Heart left ventricle (tissue), 16 donors: ENCODE measurements at places on chromosomes 1 and 21.

DNA sequence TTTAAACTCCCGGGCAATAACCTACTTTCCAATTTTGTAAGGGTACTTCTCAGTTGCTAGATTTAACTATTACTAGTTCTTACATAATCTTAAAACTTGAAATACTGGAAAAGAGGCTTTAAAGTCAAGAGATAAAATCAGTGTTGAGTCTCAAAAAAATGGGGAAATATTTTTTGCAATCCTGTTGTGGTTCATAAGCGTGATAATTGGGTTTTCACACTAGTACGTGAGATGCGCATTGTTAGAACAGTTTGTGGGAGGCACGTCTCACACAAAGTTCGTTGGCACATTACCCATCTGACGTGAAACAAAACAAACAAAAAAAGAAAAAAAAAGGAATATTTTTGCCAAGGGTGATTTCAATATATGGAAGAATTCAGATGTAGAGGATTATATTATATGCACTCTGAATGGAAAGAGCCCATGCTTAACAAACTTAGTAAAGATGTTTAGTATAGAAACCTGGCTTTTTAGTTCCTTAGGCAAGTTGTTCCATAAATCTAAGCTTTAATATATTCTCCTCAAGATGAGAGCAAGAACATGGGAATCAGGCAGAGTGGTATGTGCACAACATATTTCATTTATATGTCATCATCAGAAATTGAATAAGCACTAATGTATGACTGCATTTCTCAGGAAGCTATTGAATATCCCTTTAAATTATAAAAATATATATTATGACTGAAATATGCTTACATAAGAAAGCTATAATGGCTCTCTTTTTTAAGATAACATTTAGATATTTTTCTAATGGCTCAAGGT lies 73.9 kb upstream of the TNFSF4 start:
- no peak for DNase-seq

DNA sequence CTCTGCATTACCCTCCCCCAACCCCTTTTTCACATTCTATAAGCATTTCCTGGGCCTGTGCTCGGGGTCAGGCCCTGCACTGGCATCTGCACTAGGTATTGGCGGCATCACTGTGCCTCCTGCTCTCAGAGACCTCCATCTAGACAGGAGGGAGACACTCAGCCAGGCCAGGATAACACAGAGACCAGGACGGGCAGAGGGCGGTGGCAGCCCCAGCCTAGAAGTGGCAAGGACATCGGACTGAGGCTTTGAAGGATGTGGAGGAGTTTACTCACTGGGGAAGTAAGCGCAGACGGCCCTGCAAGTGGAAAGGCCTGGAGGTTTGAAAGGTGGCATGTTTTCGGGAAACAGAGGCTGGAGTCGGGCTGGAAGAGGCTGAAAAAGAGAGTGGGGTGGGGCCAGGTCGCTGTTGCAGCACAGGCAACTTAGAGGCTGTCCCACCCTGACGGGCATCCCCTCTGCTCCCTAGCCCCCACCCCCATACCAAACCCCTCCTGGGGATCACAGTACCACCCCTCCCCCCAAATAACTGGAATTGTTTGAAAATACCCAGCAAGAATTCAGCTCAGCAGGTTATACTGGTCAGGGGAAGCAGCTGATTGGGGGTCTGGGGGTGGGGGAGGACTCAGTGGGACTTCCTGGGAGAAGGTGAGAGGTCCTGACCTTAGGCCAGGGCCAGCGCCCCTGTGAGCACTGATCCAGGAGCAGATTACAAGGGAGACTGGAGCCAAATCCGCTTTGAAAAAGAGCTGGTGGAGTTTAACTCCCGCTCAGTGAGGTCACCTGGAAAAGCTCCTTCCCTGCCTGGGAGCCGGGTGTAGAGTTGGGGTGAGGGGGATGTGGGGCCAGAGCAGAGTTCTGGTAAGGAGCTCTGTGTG lies 121.8 kb upstream of the WNT4 start:
- DNase-seq = no peak

GRCh38 chr1:108590957-108591356 lies 31.1 kb downstream of the EEIG2 start:
- DNase-seq = peak; percentile 27

- DNase-seq = no peak
Observed at GRCh38 chr1:150960646-150961045, 14.0 kb downstream of the CERS2 start.

DNA sequence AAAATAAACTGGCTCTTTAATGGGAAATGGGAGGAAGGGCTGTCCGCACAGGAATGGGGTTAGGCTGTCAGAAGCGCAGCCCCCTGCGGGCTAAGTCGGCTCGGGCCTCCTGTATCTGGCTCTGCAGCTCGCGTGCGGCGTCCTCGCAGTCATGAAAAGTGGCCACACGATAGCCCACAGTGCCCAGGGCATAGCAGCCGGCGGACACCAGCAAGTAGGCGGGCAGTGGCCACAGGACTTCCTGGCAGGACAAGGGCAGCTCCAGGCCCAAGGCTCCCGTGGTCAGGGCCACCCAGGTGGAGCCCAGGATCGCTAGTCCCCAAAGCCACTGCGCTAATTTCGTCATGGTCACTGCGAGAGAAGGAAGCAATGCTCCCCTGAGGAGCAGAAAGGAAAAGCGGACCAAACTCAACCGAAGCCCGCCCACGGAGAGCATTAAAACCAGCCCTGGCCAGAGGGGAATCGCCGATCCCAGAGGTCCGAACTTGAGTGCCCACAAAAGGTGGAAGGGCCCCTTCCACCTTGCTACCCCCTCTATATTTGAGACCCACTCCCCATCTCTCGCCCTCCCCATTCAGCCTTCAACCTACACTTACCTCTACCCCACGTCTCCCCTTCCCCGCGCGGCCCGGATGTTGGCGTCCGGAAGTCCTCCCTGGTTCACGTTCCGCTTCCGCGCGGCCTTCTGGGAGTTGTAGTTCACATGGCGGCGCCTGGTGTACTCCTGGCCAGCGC lies at the start of gene DPM3:
Gene DPM3, minus strand, starts transcription at position 637 of the 735 bp plus-strand sequence. Its CDS starts 291 bp downstream, at position 346.
- DNase-seq = peak; percentile 92

DNA sequence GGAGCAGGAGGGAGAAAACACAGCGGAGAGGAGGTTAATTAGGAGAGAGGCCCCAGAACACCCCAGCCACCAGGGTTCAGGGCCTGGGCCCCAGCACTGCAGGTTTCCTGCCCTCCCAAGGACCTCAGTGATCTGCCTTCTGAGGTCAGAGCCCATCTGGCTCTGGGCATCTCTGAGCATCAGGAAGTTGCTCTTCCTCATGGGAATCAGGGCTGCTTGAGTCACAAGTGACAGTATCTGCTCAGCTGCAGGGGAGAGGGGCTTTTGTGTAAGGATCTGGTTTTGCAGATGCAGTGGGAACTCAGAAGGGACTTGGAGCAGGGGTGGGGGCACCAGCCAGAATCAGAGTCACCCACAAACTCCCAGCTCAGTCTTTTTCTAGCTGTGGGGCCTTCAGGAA lies 472.1 kb downstream of the PTPRU start:
- no peak for DNase-seq

DNA sequence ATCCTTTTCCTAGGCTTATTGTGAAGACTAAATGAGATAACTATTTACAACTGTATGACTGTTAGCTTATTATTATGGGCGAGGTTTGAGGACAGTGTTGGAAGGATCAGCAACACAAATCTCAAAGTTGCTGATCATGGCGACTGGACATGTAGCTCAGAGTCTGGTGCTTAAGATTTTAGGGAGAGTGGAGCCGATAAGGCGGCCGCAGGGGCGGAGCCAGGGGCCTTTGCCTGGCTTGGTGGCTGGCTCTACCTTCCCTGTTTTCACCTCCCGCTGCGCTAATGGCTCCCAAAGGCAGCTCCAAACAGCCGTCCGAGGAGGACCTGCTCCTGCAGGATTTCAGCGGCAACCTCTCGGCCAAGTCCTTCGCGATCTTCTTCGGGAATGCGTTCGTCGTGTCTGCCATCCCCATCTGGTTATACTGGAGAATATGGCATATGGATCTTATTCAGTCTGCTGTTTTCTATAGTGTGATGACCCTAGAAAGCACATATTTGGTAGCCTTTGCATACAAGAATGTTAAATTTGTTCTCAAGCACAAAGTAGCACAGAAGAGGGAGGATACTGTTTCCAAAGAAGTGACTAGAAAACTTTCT lies 45.5 kb downstream of the GIPC2 start:
- no peak for DNase-seq

DNA sequence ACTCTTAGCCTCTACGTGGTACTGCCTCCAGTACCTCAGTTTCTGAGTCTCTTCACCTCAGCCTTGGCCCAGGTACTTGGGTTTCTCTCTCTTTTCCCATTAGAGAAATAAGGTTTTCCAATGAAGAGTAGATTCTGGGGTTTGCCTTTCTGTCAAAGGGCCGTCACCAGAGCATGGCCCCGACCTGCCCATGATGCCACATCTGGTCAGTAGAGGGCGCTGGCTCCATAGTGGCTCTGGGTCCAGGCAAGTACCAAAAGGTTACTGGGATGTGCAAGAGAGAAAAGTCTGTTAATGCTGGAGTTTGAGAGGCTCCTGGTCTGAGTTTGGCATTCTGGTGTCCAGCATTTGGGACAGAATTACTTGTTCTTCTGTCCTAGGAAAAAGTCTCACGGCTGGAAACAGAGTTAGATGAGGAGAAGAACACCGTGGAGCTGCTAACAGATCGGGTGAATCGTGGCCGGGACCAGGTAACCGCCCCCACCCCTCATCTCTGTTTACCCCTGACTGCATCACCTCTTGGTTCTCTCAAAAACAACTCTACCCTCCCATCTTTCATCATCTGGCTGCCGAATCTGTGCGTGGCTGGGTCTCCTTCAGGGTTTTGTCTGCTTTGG lies 5.3 kb upstream of the TUFT1 start:
- peak; percentile 81 for DNase-seq

GRCh38 chr1:91697861-91698260 lies 188.1 kb downstream of the TGFBR3 start:
- no peak for DNase-seq

DNA sequence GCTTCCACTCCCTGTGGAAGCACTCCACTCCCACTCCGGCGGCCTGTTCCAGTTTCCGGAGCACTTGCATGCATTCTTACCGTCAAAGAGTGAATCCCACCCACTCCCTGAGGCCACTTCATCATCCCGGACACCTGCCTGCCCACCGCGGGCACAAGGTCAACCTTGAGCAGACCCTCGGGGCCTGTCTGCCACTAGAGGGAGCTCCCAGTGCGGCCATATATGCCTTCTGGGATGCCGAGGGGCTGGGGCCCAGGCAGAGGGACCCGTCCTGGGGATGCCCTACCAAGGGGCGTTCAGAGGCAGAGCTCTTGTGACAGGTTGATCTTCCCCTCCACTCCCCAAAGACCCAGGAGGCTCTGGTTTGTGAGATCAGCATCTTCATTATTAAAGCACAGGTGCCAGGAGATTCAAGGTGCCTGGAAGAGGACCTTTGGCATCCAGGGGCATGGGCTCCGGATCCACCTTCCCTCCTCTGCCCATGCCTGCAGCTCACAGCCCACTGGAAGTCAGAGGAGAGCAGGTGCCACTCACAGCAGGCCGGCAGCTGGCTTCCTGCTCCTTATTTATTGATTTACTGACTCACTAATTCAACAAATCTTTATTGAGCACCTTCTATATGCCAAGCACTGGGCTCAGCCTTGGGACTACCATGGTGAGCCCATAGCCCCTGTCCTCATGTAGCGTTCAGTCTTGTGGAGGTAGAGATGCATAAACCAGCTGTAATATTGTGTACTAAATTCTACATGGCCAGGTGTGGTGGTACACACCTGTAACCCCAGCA lies 47.3 kb downstream of the UBIAD1 start:
- DNase-seq = no peak

DNA sequence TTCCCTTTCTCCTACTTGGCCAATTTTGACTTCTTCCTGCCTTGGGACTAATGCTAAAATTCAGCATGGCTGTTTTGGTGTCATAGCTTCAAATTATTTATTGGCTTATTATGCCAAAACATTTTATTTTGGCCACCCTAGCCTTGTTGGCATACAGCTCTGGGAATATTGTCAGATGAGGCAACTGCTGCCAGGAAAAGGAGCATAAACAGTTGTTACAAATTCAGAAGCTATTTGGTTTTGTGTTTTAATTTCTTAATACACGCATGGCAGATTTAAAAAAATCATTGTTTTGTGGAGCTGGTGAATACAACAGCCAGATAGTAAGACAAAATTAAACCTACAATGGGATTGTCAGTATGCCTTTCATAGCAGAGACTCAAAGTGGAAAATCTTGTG lies 66.8 kb upstream of the BCL10 start:
- no peak for DNase-seq

DNA sequence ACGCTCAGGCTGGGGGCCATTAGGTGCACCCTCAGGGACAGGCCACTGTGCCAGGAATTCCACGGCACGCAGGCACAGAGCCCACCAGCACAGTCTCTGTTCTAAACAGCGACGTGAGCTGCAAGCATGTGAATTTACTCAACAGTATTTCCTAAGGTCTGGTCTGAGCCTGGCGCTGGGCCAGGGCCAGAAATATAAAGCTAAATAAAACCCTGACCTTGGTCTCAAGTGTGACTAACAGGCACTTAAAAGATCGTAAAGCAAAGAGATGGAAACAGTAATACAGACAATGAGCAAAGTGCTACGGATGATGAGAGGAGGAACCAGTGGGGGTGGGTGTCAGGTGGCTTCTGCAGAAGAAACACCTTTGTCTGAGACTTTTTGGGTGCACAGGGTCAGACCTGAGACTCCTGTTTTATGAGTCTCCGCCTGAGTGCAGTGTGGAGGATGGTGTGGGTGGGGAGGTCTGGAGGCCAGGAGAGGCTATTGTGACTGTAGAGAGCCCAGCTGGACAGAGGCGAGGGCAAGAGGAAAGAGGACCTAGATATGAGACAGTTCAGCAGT lies 53.4 kb upstream of the EDN2 start:
- DNase-seq = peak; percentile 68

- DNase-seq = no peak
Observed at GRCh38 chr1:177024623-177025022, 139.9 kb downstream of the ASTN1 start.

GRCh38 chr1:55320891-55321290 lies 105.7 kb upstream of the USP24 start:
- no peak for DNase-seq

GRCh38 chr1:69110851-69111250 lies 456.9 kb upstream of the LRRC7 start:
- no peak for DNase-seq

DNA sequence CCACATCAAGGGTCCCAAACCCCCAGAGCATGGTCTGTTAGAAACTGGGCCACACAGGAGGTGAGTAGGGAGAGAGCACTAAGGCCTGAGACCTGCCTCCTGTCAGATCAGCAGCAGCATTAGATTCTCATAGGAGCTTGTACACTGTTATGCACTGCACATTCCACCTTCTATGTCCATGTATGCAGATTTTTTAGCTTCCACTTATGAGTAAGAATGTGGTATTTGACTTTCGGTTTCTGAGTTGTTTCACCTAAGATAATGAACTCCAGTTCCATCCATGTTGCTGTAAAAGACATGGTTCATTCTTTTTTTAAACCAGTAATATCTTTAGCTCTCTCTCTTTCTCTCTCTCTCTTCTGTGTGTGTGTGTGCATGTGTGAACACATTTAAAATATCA lies 663 bp upstream of the GBP6 start:
- DNase-seq = no peak

- DNase-seq = no peak
Observed at GRCh38 chr1:70008660-70009059, 196.7 kb downstream of the LRRC40 start.
